ELR (cell line): ENCODE measurements at places on chromosomes 6 and 20.

- DNase-seq = no peak
These were observed 251.9 kb downstream of the UST start for GRCh38 chr6:148998704-148999103.

- peak; percentile 41 for DNase-seq
These were observed 134.6 kb downstream of the SOBP start for GRCh38 chr6:107624541-107624940.

DNA sequence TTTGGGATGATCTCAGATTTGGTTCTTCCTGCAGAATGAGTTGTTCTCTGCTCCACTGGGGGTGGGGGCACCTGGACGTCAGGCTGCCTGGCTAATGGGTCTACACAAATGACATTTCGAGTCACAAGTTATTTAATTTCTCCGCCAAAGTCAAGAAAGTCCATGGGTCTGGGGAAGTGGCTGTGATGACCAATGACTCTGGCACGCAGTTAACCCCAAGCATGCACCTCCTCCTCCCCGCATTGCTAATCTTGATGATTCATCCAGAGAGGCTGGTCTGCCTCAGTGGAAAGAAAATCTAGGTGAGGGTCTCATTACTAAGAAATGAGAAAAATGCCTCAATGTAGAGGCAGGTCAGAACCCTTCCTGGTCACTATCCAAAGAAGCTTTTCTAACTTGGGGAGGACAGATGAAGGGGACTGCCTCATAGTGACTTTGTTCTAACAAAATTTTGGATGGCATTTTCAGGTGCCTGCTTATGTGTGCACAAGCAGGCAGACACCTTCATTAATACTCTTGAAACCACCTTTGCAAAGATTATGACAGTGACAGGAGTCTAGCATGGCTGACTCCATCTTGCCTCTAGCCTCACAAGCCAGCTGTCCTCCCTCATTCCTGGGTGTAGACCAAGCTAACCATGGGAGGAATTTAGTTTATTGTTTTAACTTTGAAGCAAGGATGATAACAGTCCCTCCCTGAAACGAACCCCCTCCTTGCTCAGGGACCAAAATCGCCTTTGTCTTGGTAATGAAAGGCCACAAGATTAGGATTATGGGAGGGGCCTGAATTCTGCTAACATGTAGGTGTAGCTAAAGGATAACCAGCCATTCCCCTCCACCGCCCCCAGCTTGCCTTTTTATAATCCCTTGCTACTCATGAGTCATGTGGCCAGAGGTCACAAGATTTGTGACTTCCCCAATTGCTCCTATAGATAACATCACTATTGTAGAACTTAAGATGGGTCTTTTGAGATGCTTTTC is 98.6 kb upstream of the MRPS10 start:
- peak; percentile 99 for DNase-seq

DNA sequence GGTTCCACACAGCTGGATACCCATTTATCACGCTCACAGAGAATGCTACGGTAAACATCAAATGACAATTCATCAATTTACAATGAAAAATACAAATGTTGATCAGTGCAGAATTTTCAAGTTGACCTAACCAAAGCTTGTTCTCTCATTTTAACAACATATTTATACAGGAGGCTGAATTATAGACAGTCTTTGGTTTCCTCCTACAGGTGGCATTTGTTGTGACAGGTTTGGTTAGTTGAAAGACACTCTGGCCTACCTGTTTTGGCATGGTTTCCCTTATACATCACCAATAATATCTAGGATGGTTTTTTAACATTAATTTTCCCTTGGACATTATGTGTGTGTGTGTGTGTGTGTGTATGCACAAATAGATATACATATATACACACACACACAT is 642.5 kb upstream of the MMS22L start:
- no peak for DNase-seq

- DNase-seq = no peak
These were observed 117.5 kb downstream of the CEBPB start for GRCh38 chr20:50308166-50308512.

GRCh38 chr6:54284161-54284860 is 23.9 kb upstream of the TINAG start:
- no peak for DNase-seq

DNA sequence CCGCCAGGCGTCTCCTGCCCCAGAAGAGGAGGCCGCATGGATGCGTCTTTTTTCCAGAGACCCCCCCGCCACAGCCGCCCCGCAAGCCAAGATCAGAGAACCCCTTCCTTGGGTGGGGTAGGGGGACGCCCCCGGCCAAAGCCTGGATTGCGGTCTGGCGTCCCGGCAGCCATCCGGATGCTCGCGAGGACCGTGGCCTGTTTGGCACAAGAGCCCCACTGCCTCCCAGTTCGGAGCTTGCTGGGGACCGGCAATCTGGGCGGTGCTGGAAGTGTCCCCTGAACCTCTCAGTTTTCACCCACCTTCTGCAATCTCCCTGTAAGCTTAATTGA is 924 bp downstream of the FAM162B start:
- peak; percentile 59 for DNase-seq

GRCh38 chr6:26017632-26017966 is 55.0 kb downstream of the TRIM38 start:
- peak; percentile 95 for DNase-seq

DNA sequence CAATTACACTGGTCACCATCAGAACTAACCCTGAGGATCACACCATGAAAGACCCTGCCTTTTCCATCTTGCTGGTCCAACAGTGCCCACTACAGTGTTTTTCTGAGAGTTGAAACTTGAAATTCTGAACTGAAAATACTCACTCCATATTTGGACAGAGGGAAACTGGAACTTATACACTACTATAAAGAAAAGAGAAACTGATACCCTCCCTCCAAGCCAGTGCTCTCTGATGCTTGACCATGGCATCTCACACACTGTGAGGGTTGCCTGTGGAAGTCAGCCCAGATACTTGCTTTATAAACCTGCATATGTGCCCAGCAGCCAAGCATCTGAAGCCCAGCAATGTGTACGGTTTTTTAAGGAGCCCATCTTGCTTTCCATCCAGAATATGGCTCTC is 108.7 kb downstream of the FOXA2 start:
- no peak for DNase-seq

GRCh38 chr6:156978948-156979347 is 201.8 kb downstream of the ARID1B start:
- DNase-seq = no peak

- DNase-seq = no peak
These were observed 86.6 kb downstream of the TFAP2B start for GRCh38 chr6:50905297-50905696.

GRCh38 chr20:50120935-50121693 is 8.2 kb upstream of the UBE2V1 start:
- DNase-seq = peak; percentile 82

DNA sequence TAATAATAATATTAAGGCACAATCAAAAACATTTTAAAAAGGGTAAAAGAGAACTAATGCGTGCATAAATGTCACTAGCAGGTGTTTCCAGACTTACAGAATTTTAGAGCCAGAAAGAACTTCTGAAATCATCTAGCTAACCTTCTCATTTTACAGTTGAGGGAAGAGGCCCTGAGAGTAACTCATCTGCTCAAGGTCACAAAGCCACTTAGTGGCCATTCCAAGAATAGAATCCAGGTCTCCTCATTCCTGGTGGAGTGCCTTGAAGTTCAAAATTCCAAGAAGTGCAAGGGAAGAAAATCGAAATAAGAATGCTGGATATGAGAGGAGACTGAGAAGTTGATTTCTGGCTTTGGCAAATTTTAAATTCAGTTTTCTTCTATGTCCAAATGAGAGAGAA is 3.2 kb upstream of the KIAA0408 start:
- DNase-seq = peak; percentile 31

DNA sequence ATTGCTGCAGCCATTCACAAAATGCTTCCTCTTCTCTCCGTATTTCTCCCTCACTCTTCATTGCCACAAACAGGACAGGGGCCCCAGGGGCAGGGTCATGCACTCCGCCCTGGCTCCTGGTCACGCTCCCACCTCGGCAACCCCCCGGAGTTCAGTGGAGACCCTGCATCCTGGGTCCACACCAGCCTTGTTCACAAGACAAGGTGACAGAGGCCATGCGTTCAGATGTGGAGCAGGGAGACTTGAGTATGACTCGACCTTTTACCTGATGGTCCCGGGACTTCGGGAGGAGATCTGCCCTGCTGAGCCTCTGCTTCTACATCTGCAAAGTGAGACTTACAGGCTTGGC is 49.4 kb downstream of the ANKRD60 start:
- DNase-seq = no peak

GRCh38 chr20:33719277-33719988 is 677 bp downstream of the PXMP4 start:
- DNase-seq = peak; percentile 22

DNA sequence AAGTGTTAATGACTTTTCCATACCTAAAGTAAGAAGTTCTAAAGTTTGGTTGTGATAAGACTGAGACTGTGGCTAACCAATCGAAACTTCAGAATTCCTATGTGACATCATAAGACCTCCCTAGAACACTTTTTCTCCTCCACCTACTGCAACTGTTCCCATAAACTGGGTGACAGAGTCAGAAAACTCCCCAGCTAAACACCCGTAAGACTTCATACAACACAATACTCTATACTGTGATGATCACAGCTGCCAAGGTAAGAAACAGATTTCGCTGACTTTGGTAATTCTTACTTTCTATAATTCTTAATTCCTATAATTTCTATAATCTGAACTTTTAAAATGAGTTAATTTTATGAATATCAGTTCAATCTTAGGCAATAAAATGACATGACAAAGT is at the start of gene PLN:
Gene PLN, plus strand, starts transcription at position 161 of the 400 bp plus-strand sequence. CDS start 10,626 bp downstream, outside the sequence.
- DNase-seq = no peak

DNA sequence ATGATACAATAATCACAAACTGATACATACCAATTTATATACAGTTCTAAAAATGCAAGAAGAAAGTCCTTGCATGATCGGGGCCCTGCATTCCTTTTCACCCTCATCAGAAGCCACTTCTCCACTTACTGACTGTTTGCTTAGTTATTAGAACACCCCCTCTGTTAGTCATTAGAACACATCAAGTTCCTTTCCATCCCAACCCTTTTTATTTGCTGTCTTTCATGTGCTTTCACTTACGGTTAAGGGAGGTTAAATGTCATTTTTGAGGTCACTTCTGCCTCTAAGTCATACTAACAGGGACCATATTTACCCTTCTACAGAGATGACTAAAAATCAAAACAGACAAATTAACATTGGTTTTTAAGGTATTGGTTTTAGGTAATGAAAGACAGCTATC is 149.1 kb downstream of the LMBRD1 start:
- DNase-seq = no peak

DNA sequence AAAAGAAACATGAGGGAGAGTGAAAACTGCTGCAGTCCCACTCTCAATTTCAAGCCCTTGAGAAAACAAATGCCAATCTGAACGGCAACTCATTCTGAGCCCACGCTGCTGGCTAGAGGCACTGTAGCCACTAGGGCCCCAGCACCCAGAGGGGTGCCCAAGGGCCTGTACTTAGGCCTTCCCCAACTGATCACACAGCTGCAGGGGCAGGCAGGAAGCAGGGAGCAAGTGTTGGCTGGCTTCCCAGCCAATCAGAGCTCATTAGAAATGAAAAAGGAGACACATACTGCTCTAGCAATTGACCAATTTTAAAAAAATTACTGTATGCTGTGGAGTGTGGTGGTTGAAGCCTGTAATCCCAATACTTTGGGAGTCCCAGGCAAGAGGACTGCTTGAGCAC is 3.7 kb upstream of the BEND3 start:
- DNase-seq = no peak

DNA sequence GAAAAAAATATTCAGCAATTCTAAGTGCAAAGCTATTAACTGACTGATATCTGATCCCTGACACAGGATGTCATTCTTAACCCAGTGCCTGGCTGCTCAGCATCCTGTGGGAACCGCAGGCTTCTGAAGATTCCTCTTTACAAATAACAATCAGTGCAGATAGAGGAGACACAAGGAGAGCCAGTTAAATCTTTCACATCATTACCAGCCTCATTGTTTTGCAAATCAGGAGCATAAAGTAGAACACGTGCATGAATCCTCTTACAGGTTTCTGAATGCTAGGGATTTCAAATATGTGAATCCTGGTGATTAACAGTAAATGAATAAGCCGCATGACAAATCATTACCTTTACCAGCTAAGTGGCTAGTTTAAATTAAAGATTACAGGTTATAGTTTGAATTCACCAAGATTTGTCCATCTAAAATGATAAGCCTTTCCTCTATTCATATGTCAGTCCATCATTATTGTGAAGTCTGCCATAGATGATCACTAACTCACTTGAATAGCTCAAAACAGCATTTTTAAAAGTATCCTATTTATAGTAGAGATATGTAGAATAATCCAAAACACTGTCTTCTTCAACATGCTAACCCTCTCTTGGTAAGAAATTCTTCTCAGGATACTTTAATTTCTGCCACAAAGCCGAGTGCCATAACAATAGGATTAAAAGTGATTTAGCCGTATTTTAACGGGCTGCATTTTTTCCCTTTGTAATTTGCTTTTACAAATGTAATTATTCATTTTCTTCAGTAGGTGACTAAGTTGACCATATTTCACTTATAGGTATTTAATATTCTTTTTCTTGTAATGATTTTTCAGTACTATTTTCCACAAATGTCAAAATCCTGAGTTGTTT is 367.3 kb upstream of the EPHA7 start:
- DNase-seq = no peak

- DNase-seq = no peak
These were observed 173.9 kb upstream of the TFAP2D start for GRCh38 chr6:50539447-50539846.

- no peak for DNase-seq
These were observed 277.8 kb downstream of the EPM2A start for GRCh38 chr6:145457556-145457955.

DNA sequence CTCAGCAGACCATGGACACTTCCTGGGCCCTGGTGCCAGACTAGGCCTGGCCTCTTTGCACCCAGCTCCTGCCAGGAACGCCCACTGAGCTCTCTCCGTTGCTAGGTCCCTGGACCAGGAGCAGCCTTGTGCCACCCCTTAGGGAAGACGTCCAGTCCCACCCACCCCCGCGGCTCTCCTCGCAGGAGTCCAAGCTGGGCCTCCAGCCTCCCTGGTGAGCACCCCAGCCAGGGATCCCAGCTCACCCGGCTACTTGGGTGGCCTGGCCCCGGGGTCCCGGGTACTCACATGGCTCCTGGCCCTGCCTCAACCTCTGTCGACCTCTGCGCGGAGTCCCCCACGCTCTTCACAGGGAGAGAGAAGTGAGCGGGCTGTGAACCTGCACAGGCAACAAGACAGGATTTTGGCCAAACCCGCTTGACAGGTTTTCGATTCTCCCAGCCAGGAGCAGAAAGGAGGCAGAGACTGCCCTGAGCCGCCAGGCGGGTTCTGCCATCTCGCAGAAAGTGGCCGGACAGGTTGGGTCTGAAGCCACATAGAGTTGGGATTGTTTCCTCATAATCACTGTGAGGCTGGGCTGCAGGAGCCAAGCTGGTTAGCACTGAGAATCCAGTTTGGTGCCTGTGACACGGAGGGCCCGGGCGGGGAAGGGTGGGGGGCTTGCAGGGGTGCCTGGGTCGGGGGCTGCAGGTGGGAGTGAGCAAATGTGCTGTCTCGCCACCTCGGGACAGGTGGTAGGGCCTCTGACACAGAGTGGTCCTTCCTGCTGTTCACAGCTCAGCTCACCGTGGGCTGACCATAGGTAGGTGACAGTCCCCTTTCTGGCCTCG is at the start of gene RBBP8NL:
Gene RBBP8NL, minus strand, starts transcription at position 368 of the 830 bp plus-strand sequence. CDS start 7,892 bp downstream, outside the sequence.
- DNase-seq = no peak
